ENCODE measurements at places on chromosomes 3 and 15.

GRCh38 chr3:160296591-160296990, 71.4 kb downstream of the C3orf80 start:
- DNase-seq = peak; percentile 28

DNA sequence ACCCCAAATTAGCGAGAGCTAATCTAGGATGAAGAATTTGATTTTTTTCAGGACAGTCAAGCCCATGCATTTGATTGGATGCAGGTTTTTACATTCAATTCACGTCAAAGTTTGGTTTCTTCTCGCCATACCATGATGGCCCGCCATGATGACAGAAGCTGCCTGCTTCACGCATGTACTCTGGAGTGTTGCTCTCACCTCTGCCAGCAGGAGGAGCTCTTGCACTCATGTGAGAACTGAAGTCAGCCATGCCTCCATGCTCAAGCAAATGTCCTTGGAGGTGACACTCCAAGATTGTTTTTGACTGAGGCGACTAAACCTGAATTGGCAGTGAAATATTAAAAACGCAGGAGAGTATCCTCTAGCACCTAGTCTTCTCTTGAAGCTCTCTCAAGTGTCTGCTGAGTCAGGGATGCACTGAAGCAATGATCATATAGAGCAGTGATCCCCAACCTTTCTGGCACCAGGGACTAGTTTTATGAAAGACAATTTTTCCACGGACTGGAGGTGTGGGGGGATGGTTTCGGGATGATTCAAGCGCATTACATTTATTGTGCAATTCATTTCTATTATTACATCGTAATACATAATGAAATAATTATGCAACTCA, 120.9 kb downstream of the SAMMSON start:
- DNase-seq = peak; percentile 56

DNA sequence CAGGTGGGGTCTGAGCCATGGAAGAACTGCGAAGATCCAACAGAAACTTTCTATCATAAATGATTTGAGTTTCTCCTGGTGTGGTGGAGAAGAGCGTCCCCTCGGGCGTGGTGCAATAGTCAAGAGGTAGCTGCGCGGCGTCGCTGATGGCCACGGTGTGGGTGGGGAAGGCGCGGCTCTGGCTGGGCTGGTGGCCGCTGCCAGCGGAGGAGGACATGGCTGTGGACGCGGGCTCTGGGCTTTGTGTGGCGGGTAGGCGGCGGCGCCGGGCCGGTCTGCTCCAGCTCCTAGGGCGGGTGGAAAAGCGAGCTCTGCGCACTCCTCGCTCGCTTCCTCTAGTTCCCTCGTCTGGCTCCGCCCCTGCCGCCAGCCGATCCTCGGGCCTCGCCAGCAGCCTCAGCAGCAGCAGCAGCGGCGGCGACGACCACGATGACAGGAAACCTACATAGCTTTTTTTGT, 5.9 kb downstream of the STARD9 start:
- peak; percentile 78 for DNase-seq

GRCh38 chr15:40330368-40330836, 6.9 kb downstream of the INAFM2 start:
- no peak for DNase-seq

- DNase-seq = no peak
These were observed 15.1 kb upstream of the ARID3B start for GRCh38 chr15:74525945-74526344.

DNA sequence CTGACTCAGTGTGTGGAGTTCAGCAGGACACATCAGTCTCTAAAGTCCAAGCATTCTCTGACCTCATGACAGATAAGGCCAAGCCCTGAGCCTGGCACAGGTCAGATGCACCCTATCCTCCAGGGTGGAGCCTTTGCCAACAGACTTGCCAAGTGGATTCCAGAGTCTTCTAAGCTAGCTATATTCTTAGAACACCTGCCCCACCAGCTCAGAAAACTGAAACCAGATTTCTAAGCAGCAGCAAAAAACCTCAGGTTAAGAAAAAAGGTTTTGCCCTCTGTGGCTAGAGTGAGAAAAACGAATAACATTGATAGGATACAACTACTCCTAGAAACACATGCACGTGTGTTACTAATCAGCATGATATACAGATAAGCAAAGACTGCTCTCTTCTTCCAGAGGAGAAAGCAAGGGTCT, 11.6 kb downstream of the RMDN3 start:
- no peak for DNase-seq

DNA sequence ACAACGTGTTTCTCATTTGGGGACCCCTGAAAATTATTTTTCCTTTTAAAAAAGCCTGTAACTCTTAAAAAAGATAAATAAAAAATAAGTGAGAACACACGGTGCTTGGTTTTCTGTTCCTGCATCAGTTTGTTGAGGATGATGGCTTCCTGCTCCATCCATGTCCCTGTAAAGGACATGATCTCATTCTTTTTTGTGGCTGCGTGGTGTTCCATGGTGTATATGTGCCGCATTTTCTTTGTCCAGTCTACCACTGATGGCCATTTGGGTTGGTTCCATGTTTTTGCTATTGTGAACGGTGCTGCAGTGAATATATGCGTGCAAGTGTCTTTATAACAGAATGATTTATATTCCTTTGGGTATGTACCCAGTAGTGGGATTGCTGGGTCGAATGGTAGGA, 2.3 kb downstream of the TSPAN3 start:
- no peak for DNase-seq

GRCh38 chr3:175240921-175241320, 381.8 kb downstream of the NAALADL2 start:
- DNase-seq = no peak

- DNase-seq = no peak
These were observed 132.6 kb upstream of the CTDSPL start for GRCh38 chr3:37729119-37729518.

DNA sequence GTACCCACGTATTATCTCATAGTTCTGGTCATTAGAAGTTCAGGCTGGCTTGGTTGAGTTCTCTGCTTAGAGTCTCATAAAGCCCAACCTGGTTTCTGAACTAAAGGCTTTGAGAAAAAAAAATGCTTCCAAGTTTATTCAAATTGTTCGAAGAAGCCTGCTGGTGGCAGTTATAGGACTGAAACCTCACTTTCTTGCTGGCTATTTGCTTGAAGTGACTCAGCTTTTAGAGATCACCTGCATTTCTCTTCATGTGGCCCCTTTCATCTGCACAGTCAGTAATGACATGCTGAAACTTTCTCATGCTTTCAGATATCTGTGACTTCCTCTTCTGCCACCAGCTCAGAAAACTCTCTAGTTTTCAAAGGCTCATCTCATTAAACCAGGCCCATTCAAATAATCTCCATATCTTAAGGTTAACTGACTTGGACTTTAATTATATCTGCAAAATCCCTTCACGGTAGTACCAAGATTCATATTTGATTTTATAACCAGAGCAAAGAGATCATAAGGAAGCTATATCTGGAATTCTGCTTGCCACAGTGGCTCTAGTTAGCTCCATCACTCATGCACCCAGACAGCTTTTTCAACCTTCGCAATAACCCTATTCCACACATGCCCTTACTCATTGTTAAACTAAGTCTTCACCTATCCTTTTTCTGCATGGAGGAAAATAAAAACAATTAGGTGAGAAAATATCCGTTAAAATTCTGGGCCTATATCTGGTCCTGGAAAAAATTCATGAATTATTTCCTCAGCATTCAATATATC, 433.8 kb upstream of the CBLB start:
- no peak for DNase-seq

DNA sequence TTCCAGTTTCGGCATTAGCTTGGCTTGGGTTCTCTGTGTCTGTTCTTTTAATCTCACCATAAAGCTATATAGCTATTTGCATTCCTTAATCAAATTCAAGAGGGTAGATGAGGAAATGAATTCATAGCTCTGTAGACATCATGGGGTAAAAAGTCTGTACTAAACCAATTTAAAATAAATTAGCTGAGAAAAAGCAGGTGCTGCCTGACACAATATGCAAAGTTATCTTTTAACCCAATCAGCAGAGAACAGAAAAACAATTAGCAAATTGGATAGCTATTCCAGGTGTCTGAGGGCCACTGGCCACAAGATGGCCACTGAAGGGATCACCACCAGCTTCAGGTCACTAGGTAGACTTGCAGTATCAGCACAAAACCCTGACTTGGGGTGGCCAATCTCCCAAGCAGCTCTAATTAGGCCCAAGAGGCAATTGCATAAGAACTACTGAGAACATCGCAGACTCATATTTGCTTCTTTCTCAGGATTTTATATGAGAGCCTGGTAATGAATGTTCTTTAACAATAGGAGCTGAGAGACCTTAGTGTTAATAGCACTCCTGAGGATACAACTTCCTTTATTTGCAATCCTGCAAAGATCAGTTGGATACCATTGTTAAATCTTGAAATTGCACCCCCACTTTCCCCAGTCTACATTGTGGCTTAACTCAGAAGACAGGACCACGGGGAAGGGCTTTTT, 494.3 kb downstream of the PDCD6IP start:
- DNase-seq = no peak

DNA sequence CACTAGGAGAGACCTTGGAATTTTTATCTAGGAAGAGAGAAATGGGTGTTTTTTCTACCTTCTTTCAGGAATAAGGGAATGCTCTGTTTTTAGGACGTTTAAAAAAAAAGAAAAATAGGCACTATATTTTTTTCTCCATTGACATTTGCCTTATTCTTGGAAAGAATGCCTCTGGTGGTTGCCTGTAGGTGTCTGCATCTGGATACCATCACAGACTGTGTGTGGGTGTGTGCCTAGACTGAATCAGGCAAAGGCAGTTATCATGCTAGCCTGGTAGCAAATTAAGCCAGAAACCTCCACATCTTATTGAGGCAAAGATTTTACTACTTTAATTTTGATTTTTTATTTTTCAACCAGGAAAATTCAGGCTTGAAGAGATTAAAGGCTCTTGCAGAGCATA, 513.6 kb upstream of the KCNMB2 start:
- DNase-seq = peak; percentile 6

GRCh38 chr3:40086890-40087883, 222.3 kb upstream of the EIF1B start:
- DNase-seq = no peak

GRCh38 chr3:127304121-127304744, 16.4 kb upstream of the PRR20G start:
- DNase-seq = no peak

- no peak for DNase-seq
These were observed 563.5 kb downstream of the OCA2 start for GRCh38 chr15:27535445-27536129.

GRCh38 chr3:153600896-153601295, 438.9 kb downstream of the RAP2B start:
- no peak for DNase-seq

GRCh38 chr3:4986175-4986781, 7.0 kb downstream of the BHLHE40 start:
- no peak for DNase-seq

DNA sequence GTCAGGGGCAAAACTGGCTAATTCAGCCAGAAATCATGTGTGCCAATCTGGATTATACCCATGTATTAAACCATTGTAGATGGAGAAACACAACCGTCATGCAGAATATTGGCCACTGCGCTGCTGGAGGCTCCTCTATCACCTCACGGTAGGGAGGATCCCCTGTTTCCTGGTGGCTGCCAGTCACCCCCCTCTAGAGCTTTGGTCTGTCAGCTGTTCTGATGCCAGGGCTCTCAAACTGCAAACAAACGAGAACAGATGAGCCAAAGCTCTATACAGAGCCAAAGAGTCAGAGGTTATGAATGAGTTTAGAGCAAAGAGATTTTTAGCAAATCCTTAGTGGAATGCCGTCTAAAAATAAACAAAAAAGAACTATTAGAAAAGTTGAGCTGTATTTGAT, 62.5 kb downstream of the IL20RB start:
- no peak for DNase-seq

DNA sequence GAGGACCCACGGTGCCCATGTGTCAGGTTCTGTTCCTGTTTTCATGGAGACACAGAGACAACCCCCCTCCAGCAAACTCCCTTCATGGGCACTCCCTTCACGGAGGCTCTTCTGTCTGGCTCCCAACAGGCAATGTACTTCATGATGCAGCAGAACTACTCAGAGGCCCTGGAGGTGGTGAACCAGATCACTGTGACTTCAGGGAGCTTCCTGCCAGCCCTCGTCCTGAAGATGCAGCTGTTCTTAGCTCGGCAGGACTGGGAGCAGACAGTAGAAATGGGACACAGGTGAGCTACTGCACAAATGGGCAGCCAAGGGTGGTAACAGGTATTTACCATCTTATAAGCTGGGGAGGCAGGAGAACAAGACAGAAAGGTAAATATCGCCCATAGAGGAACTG, 7.0 kb downstream of the TTC21A start:
- DNase-seq = no peak

- DNase-seq = no peak
These were observed 4.8 kb downstream of the CHD2 start for GRCh38 chr15:92904722-92905571.

- DNase-seq = no peak
These were observed 50.2 kb downstream of the RAD54L2 start for GRCh38 chr3:51588724-51589123.

DNA sequence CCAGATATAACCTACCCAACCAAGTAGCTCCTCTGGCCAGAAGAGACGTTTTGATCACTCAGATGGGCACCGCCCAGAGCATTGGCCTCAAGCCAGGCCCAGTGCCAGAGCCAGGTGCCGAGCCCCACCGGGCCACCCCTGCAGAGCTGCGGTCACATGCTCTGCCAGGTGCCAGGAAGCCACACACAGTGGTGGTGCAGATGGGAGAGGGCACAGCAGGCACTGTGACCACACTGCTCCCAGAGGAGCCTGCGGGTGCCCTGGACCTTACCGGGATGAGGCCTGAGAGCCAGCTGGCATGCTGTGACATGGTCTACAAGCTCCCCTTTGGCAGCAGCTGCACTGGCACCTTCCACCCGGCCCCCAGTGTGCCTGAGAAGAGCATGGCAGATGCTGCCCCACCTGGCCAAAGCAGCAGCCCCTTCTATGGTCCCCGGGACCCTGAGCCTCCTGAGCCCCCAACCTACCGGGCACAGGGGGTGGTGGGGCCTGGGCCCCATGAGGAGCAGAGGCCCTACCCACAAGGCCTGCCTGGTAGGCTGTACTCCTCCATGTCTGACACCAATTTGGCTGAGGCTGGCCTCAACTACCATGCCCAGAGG, 19.1 kb upstream of the APEH start:
- DNase-seq = no peak

GRCh38 chr3:64207289-64208080, 17.8 kb downstream of the PRICKLE2 start:
- no peak for DNase-seq

All from AG08396 (cell line).